ENCODE measurements at places on chromosomes 13 and 19.

- DNase-seq: no peak
Observed at GRCh38 chr19:18100710-18101109, 3.1 kb downstream of the MAST3 start.

GRCh38 chr13:98626298-98626935 lies 49.5 kb upstream of the STK24 start:
- no peak for DNase-seq

- DNase-seq: no peak
Observed at GRCh38 chr19:27770095-27770494, 1442.9 kb downstream of the UQCRFS1 start.

DNA sequence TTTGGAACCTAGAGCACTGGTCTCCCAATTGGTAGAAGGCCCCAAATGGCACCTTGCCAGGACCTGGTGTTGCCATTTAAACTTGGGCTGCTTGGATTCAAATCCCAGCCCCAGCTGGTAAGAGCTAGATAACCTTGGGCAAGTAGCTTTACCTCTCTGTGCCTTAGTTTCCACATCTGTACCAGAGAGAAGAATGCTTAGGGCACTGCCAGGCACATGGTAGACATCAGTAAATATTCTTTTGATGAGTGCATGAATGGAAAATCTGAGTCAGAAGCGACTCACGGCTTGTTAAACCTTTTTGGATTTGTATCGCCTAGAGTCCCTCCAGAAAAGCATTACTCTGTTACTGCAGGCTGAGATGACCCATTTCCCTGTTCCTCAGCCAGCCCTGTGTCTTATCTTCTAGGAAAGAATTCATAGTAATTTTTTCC lies 90.9 kb downstream of the SIPA1L3 start:
- DNase-seq: no peak

DNA sequence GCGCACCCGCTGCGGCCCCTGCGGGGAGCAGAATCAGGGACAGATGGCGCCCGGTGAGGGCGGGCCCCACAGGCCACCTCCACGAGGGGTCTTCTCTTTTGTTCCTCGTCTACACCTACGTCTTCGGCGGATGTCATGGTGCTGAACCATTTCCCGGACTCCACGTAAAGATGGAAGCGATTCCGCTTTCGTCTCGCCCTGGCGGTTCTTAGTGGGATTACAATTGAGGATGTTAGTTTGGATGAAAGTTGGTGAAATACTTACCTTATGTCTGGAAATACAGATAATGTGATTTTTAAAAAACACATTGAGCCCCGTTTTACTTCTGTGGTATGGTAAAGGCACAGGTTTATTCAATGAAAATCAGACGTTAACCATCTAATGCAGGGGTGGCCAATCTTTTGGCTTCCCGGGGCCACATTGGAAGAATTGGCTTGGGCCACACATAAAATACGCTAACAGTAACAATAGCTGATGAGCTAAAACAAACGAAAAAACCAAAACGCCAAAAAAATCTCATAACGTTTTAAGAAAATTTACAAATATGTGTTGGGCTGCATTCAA lies 1.4 kb upstream of the ZMYM5 start:
- no peak for DNase-seq

DNA sequence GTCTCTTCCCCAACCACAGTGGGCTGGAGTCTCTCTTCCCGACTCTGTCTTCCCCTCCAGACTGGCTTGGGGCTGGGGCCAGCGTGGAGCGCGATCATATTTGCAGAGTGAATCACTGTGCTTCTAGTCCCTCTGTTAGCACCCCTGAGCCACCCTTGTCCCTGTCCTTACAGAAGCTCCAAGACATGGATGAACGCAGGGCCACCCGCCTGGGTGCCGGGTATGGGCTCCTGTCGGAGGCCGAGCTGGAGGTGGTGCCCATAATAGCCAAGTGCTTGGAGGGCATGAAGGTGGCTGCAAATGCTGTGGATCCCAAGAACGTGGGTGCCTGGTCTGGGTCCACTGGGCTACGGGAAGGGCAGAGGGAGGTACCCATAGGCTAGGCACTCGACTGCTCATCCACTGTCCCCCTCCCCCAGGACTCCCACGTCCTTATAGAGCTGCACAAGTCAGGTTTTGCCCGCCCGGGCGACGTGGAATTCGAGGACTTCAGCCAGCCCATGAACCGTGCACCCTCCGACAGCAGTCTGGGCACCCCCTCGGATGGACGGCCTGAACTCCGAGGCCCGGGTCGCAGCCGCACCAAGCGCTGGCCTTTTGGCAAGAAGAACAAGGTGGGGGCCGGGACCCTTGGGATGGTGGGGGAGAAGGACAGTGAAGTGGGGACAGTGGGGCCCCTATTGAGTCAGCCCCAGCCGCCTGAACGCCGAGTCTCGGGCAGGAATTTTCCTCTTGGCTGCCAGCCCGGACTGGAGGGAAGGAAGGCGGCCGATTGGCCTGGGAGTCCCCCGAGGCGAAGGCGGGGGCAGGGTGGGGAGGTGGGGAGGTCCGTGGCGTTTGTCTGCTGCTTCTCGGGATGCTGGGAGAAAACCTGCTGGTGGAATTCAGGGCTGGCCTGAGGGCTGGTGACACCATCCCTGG lies 5.2 kb downstream of the TRIP10 start:
- DNase-seq: no peak

GRCh38 chr13:44211286-44211685 lies 162.3 kb upstream of the SERP2 start:
- no peak for DNase-seq

- no peak for DNase-seq
Observed at GRCh38 chr13:95150555-95150954, 150.7 kb downstream of the ABCC4 start.

DNA sequence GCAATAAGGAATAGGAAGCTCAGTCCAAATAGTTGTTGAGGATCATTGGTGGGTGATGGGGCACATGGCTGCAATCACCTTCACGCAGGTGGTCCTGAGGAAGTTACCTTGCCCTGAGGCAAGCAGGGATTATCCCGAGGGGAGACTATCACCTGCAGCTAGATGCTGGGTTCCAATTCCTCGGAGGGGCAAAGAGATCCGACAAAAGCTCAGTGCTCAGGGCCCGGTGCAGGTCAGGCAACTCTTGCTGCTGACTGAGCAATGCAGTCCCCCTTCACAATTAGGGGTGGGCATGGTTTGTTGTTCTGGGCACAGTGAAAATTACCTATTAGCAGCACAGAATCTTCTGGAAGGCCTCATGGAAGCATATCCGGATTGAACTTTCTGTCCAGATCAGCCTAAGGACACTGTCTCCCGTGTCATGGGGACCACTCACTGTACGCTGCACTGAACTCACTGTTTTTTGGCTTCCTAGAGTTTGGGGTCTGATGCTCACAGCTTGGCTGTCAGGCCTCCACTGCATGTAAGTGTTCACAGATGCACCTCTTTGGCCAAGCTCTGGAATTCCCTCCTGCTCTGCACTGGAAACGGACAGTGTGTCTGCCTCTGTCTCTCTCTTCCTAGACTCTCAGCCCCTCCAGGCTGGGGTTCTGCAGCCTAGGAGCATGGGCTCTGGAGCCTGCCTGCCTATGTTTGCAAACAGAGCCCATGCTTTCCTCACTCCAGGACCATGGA lies 372.7 kb downstream of the ZNF536 start:
- no peak for DNase-seq

DNA sequence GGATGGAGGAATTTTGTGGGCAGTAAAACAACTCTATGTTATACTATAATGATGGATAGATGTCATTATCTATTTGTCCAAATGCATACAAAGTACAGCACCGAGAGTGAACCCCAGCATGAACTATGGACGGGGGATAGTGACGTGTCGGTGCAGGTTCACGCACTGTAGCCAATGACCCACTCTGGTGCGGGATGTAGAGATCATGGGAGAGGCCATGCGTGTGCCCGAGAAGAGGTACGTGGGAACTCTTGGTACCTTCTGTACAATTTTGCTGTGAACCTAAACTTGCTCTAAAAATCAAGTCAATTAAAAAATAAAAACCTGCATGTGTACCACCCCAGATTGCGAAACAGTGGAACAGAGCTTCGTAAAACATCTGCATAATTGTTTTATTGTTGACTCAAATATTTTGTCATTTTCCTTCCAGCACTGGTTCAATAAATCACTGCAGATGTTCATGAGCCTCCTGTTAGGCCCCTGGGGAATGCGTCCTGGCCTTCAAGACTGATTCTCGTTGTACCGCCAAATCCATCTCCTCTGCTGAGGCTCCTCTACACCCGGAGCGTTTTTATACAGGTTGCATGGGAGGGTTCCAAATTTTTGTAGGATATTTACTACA lies 30.9 kb downstream of the COL4A1 start:
- no peak for DNase-seq

DNA sequence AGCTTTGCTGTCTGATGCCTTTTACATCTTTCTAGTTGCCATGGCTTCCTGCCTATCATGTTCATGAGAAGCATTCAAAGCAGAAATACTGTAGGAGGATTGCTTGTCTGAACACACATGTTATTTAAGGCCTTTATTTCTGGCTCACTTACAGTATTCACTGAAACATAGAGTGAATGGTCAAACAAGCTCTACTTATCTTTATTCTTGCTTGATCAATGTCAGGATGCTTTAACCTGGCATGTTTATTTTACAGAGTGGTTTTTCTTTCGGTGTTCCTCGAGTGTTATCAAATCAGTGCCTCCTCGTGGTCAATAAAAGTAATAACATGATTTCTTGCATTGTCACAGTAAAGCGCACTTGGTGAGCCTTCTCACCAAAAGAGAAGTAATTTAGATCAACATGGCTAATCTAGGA lies 73.5 kb upstream of the PCDH17 start:
- peak; percentile 52 for DNase-seq

DNA sequence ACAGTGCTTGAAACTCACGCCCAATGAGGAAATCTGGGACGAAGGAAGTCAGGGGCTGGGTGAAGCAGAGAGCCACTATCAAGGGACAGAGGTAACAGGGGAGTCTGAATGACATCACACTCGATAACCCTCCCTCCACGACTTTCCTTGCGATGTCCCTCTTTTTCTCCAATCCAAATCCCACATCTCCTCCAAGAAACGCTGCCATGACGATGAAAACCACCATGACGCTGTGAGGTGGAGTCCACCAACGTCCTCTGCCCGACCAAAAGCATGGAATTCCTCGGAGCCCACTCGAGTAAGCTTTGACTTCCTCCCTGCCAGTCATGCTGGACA lies 967 bp downstream of the REXO1 start:
- DNase-seq: no peak

DNA sequence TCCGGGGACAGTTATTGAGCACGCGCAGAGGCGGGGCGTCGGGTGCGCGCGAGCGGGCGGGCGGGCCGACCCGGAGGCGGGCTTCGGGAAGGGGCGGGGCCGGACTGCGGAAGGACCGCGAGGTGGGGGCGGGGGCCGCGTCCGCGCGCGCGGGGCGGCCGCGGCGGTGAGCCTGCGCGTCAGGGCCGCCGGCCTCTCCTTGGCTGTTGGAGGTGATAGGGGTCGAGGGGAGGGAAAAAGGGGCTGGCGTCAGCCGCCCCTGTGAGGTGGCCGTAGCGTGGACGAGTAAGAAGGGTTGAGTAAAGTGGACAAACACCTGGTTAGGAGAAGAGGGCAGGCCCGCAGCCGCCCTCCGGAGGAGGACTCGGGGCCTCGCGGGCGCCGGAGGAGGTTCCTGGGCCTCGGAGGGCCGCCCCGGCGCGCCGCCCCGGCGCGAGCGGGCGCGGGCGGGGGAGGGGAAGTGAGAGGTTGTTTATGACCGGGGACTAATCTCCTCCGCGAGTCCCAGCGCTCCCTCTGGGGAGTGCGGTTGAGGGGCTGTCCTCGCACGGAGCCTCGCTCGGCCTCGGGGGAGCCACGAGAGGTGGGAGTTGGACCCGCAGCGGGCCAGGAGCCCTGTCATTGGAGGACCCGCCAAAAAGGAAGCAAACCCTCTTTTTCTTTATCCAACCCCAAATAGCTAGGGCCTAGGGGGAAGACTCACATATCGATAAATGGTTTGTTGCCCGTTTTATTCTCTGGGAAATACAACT lies 547 bp upstream of the INTS6 start:
- DNase-seq: peak; percentile 92

DNA sequence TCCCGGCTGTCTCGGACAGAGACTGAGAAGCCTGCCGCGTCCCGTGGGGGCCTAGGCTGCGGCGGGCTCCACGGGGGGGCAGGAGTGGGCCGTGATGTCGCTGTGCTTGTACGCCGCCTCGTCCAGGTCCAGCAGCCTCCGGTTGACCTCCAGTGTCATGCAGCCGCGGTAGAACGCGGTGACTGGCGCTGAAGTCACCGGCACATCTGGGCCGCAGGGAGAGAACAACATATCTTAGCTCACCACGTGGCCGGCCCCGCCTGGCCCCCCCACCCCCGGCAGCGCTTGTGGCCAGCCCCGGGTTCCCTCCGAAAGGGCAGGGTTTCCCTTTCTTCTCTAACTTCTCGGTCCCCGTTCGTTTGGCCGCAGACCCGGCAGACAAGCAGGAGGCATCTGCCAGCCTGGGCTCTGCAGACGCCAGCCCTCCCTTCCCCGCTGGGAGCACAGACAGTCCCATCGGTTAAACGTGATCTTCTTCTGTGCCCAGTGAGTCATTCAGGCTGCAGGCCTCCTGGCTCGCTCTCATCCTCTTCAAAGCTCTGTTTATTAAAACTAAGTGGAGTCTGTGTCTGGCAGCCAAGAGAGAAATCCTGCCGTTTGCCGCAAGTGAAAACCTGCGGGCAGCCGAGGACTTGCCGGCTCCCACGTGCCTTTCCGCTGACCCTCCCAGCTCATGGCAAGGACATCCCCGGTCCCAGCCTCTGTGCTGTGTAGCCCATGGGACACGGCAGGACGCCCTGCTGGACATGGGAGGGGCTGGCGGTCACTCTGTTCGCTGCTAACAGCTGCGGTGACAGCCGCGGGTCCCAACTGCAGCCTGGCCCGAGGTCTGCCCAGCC lies 42.8 kb downstream of the GAS6 start:
- no peak for DNase-seq

DNA sequence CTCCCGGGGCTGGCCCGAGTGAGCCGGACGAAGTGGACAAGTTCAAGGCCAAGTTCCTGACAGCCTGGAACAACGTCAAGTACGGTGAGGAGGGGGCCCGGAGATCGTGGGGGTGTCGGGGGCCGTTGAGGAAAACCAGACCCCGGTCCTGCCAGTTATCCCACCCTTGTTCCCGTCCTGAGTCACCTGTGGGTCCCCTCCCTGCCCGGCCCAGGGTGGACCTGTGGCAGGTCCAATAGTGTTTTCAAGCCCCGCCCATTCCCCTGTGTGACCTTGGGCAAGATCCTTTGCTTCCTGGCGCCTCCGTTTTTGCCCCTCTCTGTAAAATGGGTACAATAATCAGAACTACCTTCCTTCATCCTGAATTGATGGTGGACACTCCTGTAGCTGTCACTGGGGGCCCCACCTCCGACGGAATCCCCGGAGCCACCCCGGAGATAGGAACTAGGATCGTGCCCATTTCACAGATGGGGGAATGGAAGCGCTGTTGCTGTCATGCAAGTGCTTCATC lies 593 bp downstream of the ATG4D start:
- peak; percentile 23 for DNase-seq

GRCh38 chr13:27599845-27600553 lies 20.3 kb downstream of the LNX2 start:
- no peak for DNase-seq

GRCh38 chr13:106261450-106261849 lies 274.0 kb downstream of the EFNB2 start:
- DNase-seq: no peak

DNA sequence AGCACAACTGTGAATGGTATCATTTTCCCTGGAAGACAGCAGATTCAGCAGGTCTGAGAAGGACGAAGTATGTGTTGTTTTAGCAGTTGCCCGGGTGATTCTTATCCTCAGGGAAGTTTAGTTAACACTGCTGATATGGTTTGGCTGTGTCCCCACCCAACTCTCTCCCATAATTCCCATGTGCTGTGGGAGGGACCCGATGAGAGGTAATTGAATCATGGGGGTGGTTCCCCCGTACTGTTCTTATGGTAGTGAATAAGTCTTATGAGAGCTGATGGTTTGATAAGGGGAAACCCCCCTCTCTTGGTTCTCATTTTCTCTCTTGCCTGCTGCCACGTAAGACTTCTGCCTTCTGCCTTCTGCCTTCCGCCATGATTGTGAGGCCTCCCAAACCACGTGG lies 81.0 kb upstream of the UBAC2 start:
- no peak for DNase-seq

Measured in KBM-7 (cell line).